ENCODE measurements at places on chromosomes 7 and 10.

- no peak for DNase-seq
Measured at GRCh38 chr7:159143780-159144757, 598 bp downstream of the VIPR2 start.

GRCh38 chr7:135974667-135975066 lies 2.5 kb downstream of the MTPN start:
- no peak for DNase-seq

DNA sequence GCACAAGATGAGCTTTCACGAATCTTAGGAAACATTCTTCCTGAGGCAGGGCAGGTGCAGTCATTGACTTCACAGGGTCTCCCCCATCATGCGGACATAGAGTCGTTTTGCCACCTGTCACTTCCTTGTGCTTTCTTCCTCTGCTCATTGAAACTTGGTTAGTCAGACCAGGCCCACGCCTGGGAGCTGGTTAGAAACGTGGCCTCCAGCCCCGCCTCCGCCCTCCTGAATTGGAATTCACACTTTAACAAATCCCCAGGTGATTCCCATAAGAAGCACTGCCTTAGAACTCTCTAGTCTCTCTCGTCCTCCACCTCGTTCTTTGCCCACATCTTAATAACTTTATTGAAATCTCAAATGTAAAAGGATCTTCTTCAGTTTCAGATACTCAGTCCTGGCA lies 265.5 kb upstream of the FZD8 start:
- DNase-seq = no peak

DNA sequence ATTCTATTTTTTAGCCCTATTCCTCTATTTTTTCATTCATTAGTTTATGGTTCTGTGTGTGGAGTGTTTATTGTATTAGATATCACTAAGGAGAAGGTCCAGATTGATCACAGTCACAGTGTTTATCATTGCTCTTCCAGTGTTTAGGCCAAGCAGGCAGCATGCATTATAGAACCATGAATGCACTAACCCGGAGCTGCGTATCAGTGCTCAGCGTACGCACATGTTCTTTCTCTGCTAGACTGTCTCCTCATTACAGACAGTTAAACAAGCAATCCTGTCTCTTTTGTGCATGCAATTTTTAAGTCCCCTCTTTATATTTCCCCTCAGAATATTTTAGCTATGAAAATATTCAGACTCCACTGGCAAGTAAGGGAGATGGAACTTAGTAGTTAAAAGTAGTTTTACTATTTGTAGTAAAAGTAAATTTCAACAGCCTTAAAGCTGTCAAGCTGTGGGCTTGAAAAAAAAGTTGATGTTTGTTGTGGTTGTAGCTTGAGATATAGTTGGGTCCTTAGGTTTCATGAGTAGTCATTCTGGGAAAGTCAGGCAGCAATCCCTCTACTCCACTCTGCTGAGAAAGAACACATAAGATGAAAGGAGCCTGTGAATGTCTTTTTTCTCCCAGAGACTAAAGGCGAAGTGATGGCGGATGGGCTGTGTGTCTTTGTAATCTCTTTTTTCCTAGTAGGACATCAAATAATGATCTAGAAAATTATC lies 260.4 kb downstream of the CDK14 start:
- no peak for DNase-seq

Measured in fibroblast of skin of left quadriceps (primary cell).